GM23248 (cell line): ENCODE measurements at places on chromosomes 12 and 14. TPM values are rescaled to one million over a fixed set of nuclear protein-coding genes. Genes with fewer than 3 reads are reported as not detected.

- H3K4me3 ChIP-seq = peak overlapping the region; percentile 80
- H3K27me3 ChIP-seq = no peaks in the 10 kb centered on the region
- H3K27ac ChIP-seq = peak overlapping the region; percentile 100
- DNase-seq = peak; percentile 49
- peaks cover 48% of the 10 kb centered on the region for H3K36me3 ChIP-seq
Observed at GRCh38 chr14:68790644-68791077, 2.2 kb downstream of the ZFP36L1 start.

GRCh38 chr12:58502841-58503240 is 417.5 kb downstream of the LRIG3 start:
- no peaks in the 10 kb centered on the region for H3K27me3 ChIP-seq
- H3K4me3 ChIP-seq = no peak overlapping the region
- peak; percentile 29 for DNase-seq
- no peaks in the 10 kb centered on the region for H3K36me3 ChIP-seq
- H3K4me1 ChIP-seq = peaks cover 51% of the 10 kb centered on the region

GRCh38 chr14:97177016-97177415 is 379.8 kb downstream of the VRK1 start:
- no peak for DNase-seq
- no peaks in the 10 kb centered on the region for H3K27me3 ChIP-seq
- peaks cover 13% of the 10 kb centered on the region for H3K4me1 ChIP-seq
- no peak overlapping the region for H3K27ac ChIP-seq
- no peak overlapping the region for H3K4me3 ChIP-seq

DNA sequence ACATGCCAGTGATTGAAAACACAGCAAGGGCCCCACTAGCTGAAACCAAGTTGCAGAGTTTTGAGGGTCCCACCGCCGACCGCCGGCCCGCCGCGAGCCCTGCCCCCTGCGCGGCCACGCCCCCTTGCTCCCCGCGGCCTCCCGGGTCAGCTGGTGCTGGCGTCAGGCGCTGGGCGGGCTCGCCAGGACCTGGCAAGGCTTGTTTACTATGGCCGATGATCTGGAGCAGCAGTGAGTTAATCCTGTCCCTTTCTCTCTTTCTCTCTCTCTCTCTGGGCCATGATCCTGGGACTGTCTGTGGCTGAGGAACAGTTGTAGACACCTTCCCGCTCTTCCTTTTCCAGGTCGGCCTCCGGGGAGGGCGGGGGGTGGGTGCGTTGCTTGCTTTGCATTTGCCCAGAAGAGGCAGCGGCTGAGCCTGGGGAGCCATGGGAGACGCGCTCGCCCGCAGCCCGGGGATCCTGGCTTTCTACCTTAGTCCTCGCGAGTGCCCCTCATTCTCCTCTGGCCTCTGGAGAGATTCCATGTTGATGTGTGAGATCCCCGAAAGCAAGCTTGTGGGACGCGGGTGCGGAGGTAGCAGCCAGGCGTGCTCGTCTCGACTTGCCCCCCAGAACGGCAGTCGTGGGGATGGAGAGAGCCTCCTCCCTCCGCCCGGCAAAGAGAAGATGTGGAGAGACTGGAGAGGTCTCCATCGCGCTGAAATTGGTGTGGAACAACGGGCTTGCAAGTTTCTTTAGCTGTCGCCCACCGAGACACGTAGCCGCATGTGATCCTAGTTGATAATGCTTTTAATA is at the start of gene ABHD4:
ABHD4 (plus strand) TSS at position 202 of the 797 bp plus-strand sequence; CDS start at position 209, 7 bp downstream.
- peak; percentile 91 for DNase-seq
- H3K4me1 ChIP-seq = peaks cover 26% of the 10 kb centered on the region
- H3K27ac ChIP-seq = peak within 1 kb of the TSS; percentile 86

DNA sequence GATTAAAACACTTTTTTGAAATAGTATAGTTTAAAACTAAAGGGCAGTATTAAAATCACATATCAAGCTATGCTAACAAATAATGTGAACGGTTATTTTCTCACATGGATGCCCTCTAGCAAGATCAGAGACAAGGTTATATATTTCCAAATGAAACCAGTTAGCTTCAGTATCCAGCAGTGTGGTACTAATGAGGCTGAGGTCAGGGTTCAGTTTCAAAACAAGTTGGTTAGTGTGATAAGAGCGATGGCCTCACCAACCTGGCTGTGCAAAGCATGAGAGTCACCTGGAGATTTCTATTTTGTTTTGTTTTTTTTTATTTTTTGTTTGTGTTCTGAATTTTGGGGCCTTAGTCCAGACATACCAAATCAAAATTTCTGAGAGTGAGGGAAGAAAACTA is 352.2 kb upstream of the KITLG start:
- H3K27ac ChIP-seq = no peak overlapping the region
- no peaks in the 10 kb centered on the region for H3K36me3 ChIP-seq
- DNase-seq = no peak
- peaks cover 13% of the 10 kb centered on the region for H3K4me1 ChIP-seq
- H3K4me3 ChIP-seq = no peak overlapping the region
- no peaks in the 10 kb centered on the region for H3K27me3 ChIP-seq

GRCh38 chr12:72346363-72346944 is 74.3 kb downstream of the TRHDE start:
- H3K27ac ChIP-seq = no peak overlapping the region
- no peaks in the 10 kb centered on the region for H3K36me3 ChIP-seq
- H3K27me3 ChIP-seq = no peaks in the 10 kb centered on the region
- no peak overlapping the region for H3K4me3 ChIP-seq
- peak; percentile 69 for DNase-seq

GRCh38 chr12:16555630-16556029 is 50.3 kb downstream of the LMO3 start:
- no peaks in the 10 kb centered on the region for H3K36me3 ChIP-seq
- H3K4me1 ChIP-seq = peaks cover 16% of the 10 kb centered on the region
- 0 out of 2 replicates have a peak overlapping the region, but pooled peaks have one; percentile 14 for H3K4me3 ChIP-seq
- no peaks in the 10 kb centered on the region for H3K27me3 ChIP-seq
- DNase-seq = peak; percentile 46

GRCh38 chr12:107390414-107390813 is 295.2 kb upstream of the PWP1 start:
- DNase-seq = no peak
- no peaks in the 10 kb centered on the region for H3K27me3 ChIP-seq
- no peaks in the 10 kb centered on the region for H3K36me3 ChIP-seq
- H3K4me3 ChIP-seq = no peak overlapping the region
- no peak overlapping the region for H3K27ac ChIP-seq

GRCh38 chr12:87344699-87345098 is 684.5 kb downstream of the C12orf50 start:
- H3K4me3 ChIP-seq = no peak overlapping the region
- H3K36me3 ChIP-seq = no peaks in the 10 kb centered on the region
- no peaks in the 10 kb centered on the region for H3K27me3 ChIP-seq
- H3K27ac ChIP-seq = no peak overlapping the region
- no peaks in the 10 kb centered on the region for H3K4me1 ChIP-seq

GRCh38 chr14:68627868-68628604 is 164.8 kb downstream of the ZFP36L1 start:
- no peaks in the 10 kb centered on the region for H3K36me3 ChIP-seq
- no peaks in the 10 kb centered on the region for H3K27me3 ChIP-seq
- H3K27ac ChIP-seq = no peak overlapping the region
- DNase-seq = no peak

- no peaks in the 10 kb centered on the region; the same call in 1 of the 2 replicates for H3K36me3 ChIP-seq
- peaks cover 27% of the 10 kb centered on the region for H3K4me1 ChIP-seq
- H3K27me3 ChIP-seq = no peaks in the 10 kb centered on the region
- H3K4me3 ChIP-seq = no peak overlapping the region
Observed at GRCh38 chr12:105386431-105386830, 55.9 kb downstream of the C12orf75 start.

GRCh38 chr12:105235281-105235731 is 668 bp downstream of the APPL2 start:
- peak overlapping the region; percentile 91 for H3K4me3 ChIP-seq
- H3K27ac ChIP-seq = peak overlapping the region; percentile 96
- H3K36me3 ChIP-seq = peaks cover 7% of the 10 kb centered on the region; the same call in 1 of the 2 replicates
- H3K4me1 ChIP-seq = peaks cover 44% of the 10 kb centered on the region

GRCh38 chr14:101189266-101189665 is 285.7 kb upstream of the RTL1 start:
- no peak overlapping the region for H3K27ac ChIP-seq
- no peaks in the 10 kb centered on the region for H3K36me3 ChIP-seq
- H3K27me3 ChIP-seq = peaks cover 27% of the 10 kb centered on the region; the same call in 1 of the 2 replicates
- DNase-seq = no peak
- no peaks in the 10 kb centered on the region for H3K4me1 ChIP-seq

- no peak for DNase-seq
- no peaks in the 10 kb centered on the region for H3K4me1 ChIP-seq
- H3K27ac ChIP-seq = no peak overlapping the region
- H3K4me3 ChIP-seq = no peak overlapping the region
- H3K36me3 ChIP-seq = no peaks in the 10 kb centered on the region
Observed at GRCh38 chr12:52523824-52524223, 3.6 kb upstream of the KRT5 start.

DNA sequence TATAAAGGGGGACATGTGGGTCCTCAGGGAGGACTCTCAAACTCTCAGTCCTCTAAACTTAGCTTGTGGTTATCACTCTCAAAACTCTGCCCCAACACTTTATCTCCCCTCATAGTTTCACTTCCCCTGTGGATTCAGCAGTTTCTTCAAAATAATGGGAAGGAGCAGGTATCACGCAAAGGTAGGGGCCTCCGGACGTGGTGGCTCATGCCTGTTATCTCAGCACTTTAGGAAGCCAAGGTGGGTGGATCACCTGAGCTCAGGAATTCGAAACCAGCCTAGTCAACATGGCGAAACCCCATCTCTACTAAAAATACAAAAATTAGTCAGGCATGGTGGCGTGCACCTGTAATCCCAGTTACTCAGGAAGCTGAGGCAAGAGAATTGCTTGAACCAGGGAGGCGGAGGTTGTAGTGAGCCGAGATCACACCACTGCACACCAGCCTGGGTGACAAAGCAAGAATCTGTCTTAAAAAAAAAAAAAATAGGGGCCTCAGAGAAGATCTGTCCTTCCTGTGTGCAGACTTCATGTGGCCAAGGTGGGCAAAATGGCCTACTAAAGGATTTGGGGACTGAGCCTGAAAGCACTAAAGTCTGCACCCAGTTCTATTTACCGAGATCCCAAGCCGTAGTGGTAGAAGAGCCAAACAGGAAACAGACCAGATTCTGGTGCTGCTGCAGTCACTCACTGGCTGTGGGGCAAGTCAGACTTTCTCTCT is 6.4 kb downstream of the ITGB7 start:
- peaks cover 4% of the 10 kb centered on the region; the same call in 1 of the 2 replicates for H3K4me1 ChIP-seq
- no peak for DNase-seq
- no peak overlapping the region for H3K27ac ChIP-seq
- H3K27me3 ChIP-seq = no peaks in the 10 kb centered on the region

- no peaks in the 10 kb centered on the region for H3K36me3 ChIP-seq
- H3K27ac ChIP-seq = no peak overlapping the region
- DNase-seq = no peak
- H3K27me3 ChIP-seq = peaks cover 37% of the 10 kb centered on the region
- H3K4me3 ChIP-seq = no peak overlapping the region
Observed at GRCh38 chr12:49334226-49334625, 2.8 kb downstream of the C1QL4 start.

- H3K36me3 ChIP-seq = no peaks in the 10 kb centered on the region
- DNase-seq = no peak
- H3K4me1 ChIP-seq = no peaks in the 10 kb centered on the region
- no peaks in the 10 kb centered on the region for H3K27me3 ChIP-seq
Observed at GRCh38 chr14:41201696-41202095, 405.0 kb upstream of the LRFN5 start.

- H3K27ac ChIP-seq = no peak overlapping the region
- H3K4me1 ChIP-seq = no peaks in the 10 kb centered on the region
- no peaks in the 10 kb centered on the region for H3K27me3 ChIP-seq
- DNase-seq = no peak
- no peaks in the 10 kb centered on the region for H3K36me3 ChIP-seq
Observed at GRCh38 chr14:86673523-86673969, 1143.6 kb downstream of the FLRT2 start.

- H3K27ac ChIP-seq = no peak overlapping the region
- H3K4me1 ChIP-seq = no peaks in the 10 kb centered on the region
- H3K4me3 ChIP-seq = no peak overlapping the region
- DNase-seq = peak; percentile 66
- 0 out of 2 replicates have a peak, but pooled peaks cover 1% of the 10 kb centered on the region for H3K27me3 ChIP-seq
Observed at GRCh38 chr12:62438098-62438692, 28.4 kb upstream of the MON2 start.

- H3K4me1 ChIP-seq = peaks cover 15% of the 10 kb centered on the region
- DNase-seq = no peak
- no peak overlapping the region for H3K27ac ChIP-seq
- peaks cover 34% of the 10 kb centered on the region for H3K36me3 ChIP-seq
- H3K4me3 ChIP-seq = no peak overlapping the region
Observed at GRCh38 chr12:6974180-6974579, 3.5 kb downstream of the EMG1 start.

GRCh38 chr12:4766445-4766844 is 46.2 kb downstream of the GALNT8 start:
- H3K27me3 ChIP-seq = no peaks in the 10 kb centered on the region
- H3K36me3 ChIP-seq = no peaks in the 10 kb centered on the region

DNA sequence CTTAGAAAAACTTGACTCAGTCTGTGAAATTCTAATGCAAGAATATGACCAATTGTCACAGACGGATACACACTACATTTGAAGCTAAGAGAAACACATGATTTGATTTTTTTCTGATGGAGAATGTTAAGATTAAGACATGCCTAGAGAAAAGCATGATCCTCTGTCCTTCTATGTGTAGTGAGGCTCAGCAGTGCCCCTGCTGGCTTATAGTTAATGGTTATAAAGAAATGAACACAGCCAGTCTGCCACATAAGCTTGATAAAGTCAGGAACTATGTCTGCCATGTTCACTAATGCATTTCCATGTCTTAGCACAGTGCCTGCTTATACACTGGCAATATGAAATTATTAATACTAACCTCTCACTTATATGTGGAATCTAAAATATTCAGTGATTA is 168.1 kb upstream of the DAAM1 start:
- H3K4me1 ChIP-seq = no peaks in the 10 kb centered on the region
- DNase-seq = peak; percentile 66
- no peak overlapping the region for H3K4me3 ChIP-seq
- no peaks in the 10 kb centered on the region for H3K36me3 ChIP-seq

GLIPR1L1 gene
- not detected in 2 replicates for polyA plus RNA-seq

GALNT9 gene
- polyA plus RNA-seq = 0.33 TPM in 2 replicates

SRRM4 gene
- 0.03 TPM in 1 of 2 replicates, not detected in the other for polyA plus RNA-seq

TMEM119 gene
- polyA plus RNA-seq = 55.5 and 58.1 TPM in 2 replicates

MYF6 gene
- polyA plus RNA-seq = not detected in 2 replicates

KRT83 gene
- polyA plus RNA-seq = not detected in 2 replicates

MSI1 gene
- polyA plus RNA-seq = not detected in 2 replicates

CREBL2 gene
- polyA plus RNA-seq = 23.4 and 25.4 TPM in 2 replicates

BRMS1L gene
- 9.5 and 9.9 TPM in 2 replicates for polyA plus RNA-seq

IL22 gene
- not detected in 2 replicates for polyA plus RNA-seq

C14orf132 gene
- 25.7 and 26.2 TPM in 2 replicates for polyA plus RNA-seq

KLHL33 gene
- 0.05 TPM in 1 of 2 replicates, not detected in the other for polyA plus RNA-seq

SLC17A8 gene
- not detected in 2 replicates for polyA plus RNA-seq
